Activated CD4-positive, alpha-beta T cell treated with anti-CD3 and anti-CD28 coated beads, Interleukin-2, amount 50 U/mL, for 1 hour (primary cell): ENCODE measurements at places on chromosomes 16 and 17.
A peak's percentile ranks its signal among the peaks of the same experiment; 100 is the strongest.

GRCh38 chr16:75100603-75100990 lies 16.0 kb downstream of the LDHD start:
- DNase-seq: no peak

DNA sequence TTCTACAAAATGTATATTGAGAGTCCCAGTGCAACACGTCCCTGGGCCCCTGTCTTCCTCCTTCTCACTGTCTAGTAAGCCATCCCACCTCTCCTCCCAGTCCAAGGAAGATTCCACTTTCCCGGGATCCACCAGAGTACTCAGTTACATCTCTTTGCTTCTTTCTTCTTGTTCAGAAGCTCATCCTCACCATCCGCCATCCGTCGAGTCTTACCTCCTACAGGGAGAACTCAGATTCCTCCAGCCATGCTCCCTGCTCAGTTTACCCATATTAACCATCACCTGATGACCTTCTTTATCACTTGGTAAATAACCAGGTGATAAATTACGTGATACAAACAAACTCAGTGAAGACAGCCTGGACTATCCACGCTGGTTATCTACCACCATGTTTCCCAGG lies 57.1 kb downstream of the CYTH1 start:
- DNase-seq: no peak

GRCh38 chr17:48985436-48986245 lies 11.5 kb upstream of the IGF2BP1 start:
- no peak for DNase-seq

- peak; percentile 9 for DNase-seq
Measured at GRCh38 chr17:51056813-51057510, 63.7 kb downstream of the SPAG9 start.

GRCh38 chr16:69859105-69859989 lies 91.8 kb upstream of the CLEC18A start:
- no peak for DNase-seq

DNA sequence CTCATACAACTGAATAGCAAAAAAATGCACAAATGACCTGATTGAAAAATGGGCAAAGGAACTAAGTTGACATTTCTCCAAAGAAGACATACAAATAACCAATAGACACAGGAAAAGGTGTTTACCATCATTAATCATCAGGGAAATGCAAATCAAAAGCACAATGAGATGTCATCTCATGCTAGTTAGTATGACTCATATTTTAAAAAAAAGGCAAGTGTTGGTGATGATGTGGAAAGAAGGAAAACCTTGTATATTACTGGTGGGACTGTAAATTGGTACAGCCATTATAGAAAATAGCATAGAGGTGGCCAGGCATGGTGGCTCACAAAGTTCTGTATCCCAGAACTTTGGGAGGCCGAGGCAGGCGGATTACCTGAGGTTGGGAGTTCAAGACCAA lies 232.5 kb upstream of the ZFHX3 start:
- DNase-seq: no peak

- DNase-seq: peak; percentile 43
Measured at GRCh38 chr17:4485676-4486646, 12.7 kb upstream of the SPNS2 start.

DNA sequence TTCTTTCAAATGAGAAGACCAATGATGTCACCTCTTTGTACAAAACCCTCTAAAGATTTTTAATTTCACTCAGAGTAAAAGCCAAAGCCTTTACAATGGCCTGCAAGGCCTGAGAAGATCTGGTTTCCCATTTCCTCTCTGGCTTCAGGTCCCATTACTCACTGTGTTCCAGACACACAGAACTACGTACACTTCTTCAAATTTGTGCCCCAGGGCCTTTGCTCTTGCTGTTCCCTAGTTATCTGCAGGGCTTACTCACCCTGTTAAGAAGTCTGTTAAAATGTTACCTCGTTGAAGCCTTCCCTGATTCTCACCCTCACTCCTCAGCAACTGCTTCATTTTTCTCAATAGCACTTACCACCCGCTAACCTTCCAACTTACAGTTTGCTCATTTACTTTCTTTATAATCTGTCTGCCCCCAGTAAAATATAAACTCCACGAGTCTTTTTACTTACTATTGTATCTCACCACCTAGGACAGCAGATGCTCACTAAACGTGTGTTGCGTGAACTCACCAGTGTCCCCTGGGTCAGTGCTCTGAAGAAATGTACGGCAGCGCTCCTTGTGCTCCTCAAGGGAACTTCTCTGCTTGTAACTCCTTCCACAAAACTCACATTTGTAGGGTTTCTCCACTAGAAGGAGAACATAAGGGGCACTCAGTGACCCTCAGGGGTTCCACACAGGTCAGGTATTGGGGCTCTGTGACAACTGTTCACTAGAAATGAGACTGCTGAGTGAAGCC lies 50.2 kb downstream of the GRB7 start:
- no peak for DNase-seq

- DNase-seq: peak; percentile 17
Measured at GRCh38 chr17:57257195-57257894, 1.0 kb downstream of the MSI2 start.

- DNase-seq: no peak
Measured at GRCh38 chr16:70324998-70325747, 21.5 kb upstream of the DDX19A start.

- no peak for DNase-seq
Measured at GRCh38 chr17:73593249-73593965, 50.8 kb downstream of the SDK2 start.

DNA sequence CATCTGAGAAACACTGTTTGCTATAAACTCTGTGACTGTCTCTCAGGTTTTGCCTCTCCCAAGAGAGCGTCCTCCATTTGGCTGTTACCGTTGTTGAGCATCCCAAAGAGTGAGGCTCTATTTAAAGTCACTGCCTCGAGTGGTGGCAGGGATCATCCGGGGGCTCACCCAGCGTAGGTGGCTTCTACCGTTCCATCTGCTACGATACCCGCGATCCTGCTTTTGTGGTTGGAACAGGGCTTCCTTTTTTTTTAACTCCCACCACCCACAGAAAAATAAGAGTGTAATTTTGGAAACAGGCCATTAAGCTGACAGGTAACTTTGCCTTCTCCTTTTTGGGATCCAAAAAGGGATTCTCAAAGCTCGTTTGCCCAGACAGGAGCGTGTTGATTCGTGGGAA lies 36.4 kb downstream of the KNOP1 start:
- DNase-seq: no peak

DNA sequence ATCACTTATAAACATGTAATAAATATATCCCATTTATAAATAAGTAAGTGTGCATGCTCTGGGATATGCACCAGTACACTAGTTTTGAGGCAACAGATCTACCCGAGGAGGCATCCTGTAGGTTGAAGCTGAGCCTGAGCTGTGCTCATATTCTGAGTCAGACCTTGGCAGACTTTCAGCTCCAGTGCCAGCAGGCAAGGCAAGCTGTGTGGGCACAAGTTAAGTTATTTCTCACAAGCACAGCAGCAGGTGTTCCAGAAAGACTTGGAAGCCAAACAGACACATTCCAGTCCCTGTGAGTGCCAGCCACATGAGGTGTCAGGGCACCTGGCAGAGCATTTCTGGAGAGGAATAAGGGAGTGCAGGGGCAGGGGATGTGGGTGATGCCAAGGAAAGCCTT lies 1.3 kb upstream of the CLEC19A start:
- DNase-seq: no peak

GRCh38 chr17:603406-604114 lies 111.1 kb downstream of the VPS53 start:
- DNase-seq: no peak

DNA sequence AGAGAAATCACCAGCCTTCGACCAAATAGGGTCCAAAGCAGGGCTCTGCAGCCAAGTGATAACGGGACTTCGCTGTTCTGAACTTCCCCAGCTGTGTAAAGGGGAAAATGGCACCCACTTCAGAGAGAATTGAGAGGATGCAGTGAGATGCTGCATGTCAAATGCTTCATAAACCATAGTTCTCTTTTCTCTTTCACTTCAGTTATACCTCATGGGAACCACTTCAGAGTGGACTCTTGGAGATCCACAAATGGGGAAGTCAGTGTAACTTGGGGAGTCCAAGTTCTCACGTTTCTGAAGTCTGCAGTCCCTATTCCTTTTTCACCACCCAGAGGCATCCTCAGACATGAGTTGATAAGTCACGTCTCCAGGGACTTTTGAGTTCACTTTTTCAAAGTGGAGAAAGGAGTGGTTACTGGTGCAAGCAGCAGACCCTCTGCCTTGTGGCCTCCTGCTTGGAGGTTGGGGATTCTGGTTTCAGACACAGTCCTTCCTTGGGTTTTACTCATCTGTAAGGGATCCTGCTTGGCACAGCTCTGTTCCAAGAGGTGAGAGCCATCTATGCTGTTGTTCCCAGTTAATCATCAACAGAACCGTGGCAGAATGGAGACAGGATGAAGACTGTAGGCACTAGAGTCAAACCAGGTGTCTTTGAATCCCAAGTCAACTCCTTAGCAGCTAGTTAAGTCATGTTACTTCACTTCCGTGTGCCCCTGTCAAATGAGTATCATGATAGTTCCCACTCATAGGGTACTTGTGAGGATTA lies 123.4 kb upstream of the NOL11 start:
- DNase-seq: no peak

DNA sequence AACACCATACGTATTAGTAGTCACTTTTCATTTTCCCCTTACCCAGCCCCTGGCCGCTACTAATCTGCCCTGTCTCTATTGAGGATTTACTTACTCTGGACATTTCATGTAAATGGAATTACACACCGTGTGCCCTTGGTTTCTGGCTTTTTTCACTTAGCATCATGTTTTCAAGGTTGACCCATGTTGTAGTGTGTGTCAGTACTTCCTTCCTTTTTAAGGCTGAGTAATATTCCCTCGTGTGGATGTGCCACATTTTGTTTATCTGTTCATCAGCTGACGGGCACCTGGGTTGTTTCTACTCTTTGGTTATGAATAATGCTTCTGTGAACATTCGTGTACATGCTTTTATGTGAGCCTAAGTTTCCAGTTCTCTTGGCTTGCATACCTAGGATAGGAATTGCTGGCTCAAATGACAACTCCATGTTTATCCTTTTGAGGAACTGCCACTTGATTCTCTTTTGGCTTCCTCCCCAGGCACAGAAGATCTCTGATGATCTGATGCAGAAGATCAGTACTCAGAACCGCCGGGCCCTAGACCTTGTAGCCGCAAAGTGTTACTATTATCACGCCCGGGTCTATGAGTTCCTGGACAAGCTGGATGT lies 7.7 kb downstream of the PSMD3 start:
- DNase-seq: no peak

DNA sequence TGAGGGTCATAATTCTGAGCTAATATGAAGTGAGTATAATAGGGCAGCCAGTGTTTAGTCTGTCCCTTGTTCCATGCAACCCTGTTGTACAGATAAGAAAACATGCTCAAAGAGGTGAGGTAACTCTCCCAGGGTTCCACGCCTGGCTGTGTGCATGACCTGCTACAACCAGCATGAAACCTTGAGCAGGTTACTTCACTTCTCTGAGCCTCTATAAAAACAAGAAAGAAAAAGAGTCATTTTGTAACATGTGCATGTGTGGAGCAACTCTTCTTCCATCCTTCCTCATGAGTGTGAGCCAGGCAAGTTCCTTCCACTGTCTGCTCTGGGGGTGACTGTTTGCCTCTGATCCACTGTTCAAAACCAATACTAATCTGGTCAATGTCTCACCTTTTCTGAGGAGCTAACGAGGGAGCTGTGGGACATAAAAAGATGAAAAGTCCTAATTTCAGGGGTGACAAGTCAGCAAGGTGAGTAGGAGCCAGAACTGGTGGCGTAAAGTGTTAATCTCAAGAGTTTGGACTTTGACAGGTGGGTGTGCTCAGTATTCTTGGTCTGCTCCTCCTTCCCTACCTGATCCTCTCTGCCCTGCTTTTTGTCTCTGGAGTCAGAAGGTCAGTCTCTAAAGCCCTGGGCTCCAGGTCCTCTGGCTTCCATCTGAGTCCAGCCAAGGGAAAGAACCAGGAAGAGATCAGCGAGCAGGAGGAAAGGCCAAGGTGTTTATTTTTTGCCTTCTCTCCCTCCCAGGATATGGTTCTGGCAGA lies 21.5 kb downstream of the GFOD2 start:
- no peak for DNase-seq

GRCh38 chr16:52544703-52545102 lies 2.2 kb downstream of the TOX3 start:
- DNase-seq: no peak

DNA sequence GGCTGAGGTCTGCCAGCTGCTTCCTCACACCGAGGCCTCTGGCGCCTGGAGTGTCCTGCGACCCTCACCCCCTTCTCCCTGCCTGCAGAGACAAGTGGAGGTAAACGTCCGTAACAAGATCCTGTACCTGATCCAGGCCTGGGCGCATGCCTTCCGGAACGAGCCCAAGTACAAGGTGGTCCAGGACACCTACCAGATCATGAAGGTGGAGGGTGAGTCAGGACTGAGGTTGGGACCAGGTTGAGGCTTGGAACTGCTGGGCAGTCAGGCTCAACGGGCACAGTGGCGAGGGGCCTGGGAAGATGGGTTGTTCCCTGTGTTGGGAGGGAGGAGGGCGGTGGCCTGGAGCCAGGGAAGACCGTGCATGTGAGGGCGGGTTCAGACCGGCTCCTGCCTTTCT lies 4.8 kb downstream of the HGS start:
- no peak for DNase-seq

- no peak for DNase-seq
Measured at GRCh38 chr16:75506107-75506506, 10.9 kb upstream of the CHST6 start.

GRCh38 chr16:75794426-75794825 lies 68.1 kb upstream of the CPHXL start:
- DNase-seq: no peak

- no peak for DNase-seq
Measured at GRCh38 chr17:55437159-55437605, 15.5 kb upstream of the MMD start.

GRCh38 chr17:51853857-51854256 lies 304.7 kb downstream of the CA10 start:
- no peak for DNase-seq

- DNase-seq: no peak
Measured at GRCh38 chr17:47949946-47950345, 7.7 kb downstream of the PRR15L start.

GRCh38 chr16:11429823-11430222 lies 84.6 kb downstream of the RMI2 start:
- no peak for DNase-seq

GRCh38 chr17:14334919-14335318 lies 34.0 kb downstream of the HS3ST3B1 start:
- no peak for DNase-seq

GRCh38 chr17:71919186-71919585 lies 201.6 kb upstream of the SOX9 start:
- DNase-seq: no peak
